ENCODE measurements at places on chromosomes 13 and 19. TPM values are rescaled to one million over a fixed set of nuclear protein-coding genes. Genes with fewer than 3 reads are reported as not detected.

Gene IRGC
- total RNA-seq: not detected

Gene MIPEP
- 29.1 TPM for total RNA-seq

Gene GFY
- not detected for total RNA-seq

Gene KCNN1
- 0.19 TPM for total RNA-seq

Gene DGKH
- 28.8 TPM for total RNA-seq

Gene TEX30
- 9.9 TPM for total RNA-seq

Gene ZFP30
- 15.5 TPM for total RNA-seq

Gene HRC
- total RNA-seq: 7.0 TPM

Gene TMEM143
- 9.2 TPM for total RNA-seq

Gene BCAM
- 748 TPM for total RNA-seq

GRCh38 chr19:48543121-48543710 lies 8.8 kb upstream of the SULT2B1 start:
- no peaks in the 10 kb centered on the region for H3K4me1 ChIP-seq
- H3K4me3 ChIP-seq: no peak overlapping the region
- no peaks in the 10 kb centered on the region for H3K36me3 ChIP-seq
- DNase-seq: peak; percentile 69

DNA sequence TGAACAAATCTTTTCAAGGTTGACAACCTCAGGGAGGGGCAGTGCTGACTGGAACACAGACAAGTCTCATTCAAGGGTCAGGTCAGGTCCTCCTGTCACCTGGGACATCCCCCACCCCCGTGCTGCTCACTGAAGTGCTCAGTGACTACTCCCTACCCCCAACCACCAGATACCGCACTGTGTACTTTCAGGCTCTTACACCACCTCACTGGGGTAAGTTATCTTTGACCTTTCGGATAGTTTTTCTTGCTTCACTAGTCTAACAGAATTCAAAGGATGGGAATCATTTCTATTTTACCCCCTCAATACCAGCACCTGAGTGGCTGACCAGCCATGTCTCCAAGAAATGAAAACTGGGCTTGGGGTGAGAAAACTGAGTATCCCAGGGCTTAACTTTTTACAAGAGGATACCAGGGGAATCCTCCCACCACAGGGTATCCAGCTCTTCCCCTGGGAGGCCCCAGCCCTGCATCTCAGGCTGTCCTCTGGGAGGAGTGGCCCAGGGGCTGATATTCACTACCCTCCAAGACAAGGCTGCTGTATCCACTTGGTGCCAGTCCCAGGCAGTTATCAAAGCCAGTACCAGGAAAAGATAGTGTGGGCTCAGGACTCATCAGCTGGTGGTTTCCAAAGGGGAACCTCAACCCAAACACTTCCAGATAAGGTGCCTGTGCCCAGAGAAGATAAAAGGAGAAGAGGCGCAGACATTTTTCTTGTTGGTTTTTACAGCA lies 2.1 kb downstream of the ZNF563 start:
- no peaks in the 10 kb centered on the region for H3K27me3 ChIP-seq
- no peaks in the 10 kb centered on the region for H3K36me3 ChIP-seq
- peaks cover 14% of the 10 kb centered on the region for H3K4me1 ChIP-seq
- DNase-seq: peak; percentile 37
- H3K27ac ChIP-seq: peak overlapping the region; percentile 78
- no peak overlapping the region for H3K4me3 ChIP-seq

- no peaks in the 10 kb centered on the region for H3K4me1 ChIP-seq
- no peaks in the 10 kb centered on the region for H3K27me3 ChIP-seq
- peak overlapping the region; percentile 82 for H3K27ac ChIP-seq
- H3K36me3 ChIP-seq: peaks cover 7% of the 10 kb centered on the region
- H3K4me3 ChIP-seq: peak overlapping the region; percentile 41
- peak; percentile 54 for DNase-seq
These were observed 51.9 kb downstream of the DNM2 start for GRCh38 chr19:10769533-10770491.

DNA sequence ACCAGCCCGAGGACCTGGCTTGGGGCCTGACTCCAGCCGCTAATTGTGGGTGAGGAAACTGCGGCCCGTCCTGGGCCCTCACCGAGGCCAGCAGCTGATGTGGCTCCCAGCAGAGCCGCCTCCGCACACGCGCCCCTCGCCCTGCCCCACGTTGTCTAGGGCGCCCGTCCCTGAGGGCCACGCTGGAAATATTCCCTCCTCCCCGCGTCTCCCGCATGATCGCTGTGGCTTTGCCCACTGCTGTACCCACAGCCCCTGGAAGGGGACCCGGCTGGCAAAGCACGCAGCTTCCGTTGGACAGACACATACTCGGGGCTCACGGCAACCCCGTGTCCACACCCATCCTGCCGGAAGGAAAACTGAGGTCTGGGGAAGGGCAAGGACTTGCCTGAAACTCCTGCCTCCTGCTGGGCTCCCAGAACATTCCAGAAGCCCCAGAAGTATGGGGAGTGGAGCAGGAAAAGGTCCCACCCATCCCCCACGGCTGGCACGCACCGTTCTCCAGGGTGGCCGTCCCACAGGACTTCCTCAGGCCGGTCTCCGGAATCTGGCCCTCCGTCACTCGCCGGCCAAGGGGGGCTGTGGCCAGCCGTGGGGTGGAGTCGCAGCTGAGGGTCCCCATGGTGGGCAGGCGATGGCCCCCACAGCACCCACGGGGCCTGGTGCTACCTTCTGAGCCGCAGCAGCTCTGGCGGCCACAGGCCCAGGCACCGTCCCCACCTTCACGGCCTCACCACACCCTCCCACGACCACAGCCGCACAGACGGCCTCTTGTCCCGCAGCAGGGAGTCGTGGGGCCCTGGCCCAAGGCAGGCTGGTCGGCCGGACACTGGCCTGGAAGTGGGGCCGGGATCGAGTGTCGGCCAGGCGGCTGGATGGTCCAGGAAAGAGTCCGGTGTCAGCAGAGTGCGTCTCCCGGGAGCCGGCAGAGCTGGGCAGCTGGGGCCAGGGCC lies 13.6 kb upstream of the SHC2 start:
- peak overlapping the region; percentile 69 for H3K27ac ChIP-seq
- no peak for DNase-seq
- no peak overlapping the region for H3K4me3 ChIP-seq
- H3K36me3 ChIP-seq: no peaks in the 10 kb centered on the region
- H3K4me1 ChIP-seq: no peaks in the 10 kb centered on the region
- H3K27me3 ChIP-seq: no peaks in the 10 kb centered on the region

DNA sequence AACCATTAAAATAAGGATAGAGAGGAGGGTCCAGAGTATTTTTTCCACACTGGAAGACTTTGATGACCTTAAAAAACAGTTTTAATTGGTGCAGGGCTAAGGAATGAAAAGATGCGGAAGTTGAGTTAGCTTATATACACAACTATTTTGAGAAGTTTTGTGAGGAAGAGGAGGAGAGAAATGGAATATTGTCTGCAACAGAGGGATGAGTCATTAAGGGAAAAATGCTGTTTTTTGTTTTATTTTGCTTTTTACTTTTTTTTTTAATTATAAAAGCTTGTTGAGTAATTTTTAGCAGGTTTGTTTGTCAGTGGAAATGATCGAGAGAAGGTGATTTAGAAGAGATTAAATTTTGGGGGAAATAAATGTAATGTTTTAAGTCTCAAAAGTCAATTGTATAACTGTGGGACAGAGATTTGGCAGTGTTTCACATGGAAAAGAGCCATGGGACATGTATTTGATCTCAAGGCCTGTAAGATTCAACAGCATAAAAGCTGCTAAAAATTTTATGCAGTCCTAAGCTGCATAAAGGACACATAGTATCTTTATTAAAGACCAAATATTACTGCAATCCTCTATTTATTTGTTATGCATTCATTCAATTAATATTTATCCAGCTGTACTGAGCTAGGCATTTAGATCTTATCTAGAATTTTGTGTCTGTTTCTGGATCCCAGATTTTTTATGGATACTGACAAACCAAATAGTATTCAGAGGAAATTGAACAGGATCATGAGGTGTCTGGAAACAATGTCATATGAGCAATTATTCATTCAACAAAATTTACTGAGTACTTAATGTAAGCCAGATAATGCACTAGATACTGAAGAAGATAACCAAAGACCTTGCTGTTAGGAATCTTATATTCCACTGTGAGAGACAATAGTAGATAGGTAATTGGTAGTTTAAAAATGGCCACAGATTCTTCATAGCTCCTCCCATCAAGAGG lies 72.7 kb downstream of the DNAJC15 start:
- H3K4me3 ChIP-seq: no peak overlapping the region
- H3K27me3 ChIP-seq: no peaks in the 10 kb centered on the region
- H3K27ac ChIP-seq: no peak overlapping the region
- no peak for DNase-seq
- peaks cover 5% of the 10 kb centered on the region for H3K4me1 ChIP-seq

GRCh38 chr13:29474991-29475390 lies 120.5 kb downstream of the SLC7A1 start:
- H3K27me3 ChIP-seq: no peaks in the 10 kb centered on the region
- H3K4me3 ChIP-seq: no peak overlapping the region
- no peak for DNase-seq
- no peak overlapping the region for H3K27ac ChIP-seq

DNA sequence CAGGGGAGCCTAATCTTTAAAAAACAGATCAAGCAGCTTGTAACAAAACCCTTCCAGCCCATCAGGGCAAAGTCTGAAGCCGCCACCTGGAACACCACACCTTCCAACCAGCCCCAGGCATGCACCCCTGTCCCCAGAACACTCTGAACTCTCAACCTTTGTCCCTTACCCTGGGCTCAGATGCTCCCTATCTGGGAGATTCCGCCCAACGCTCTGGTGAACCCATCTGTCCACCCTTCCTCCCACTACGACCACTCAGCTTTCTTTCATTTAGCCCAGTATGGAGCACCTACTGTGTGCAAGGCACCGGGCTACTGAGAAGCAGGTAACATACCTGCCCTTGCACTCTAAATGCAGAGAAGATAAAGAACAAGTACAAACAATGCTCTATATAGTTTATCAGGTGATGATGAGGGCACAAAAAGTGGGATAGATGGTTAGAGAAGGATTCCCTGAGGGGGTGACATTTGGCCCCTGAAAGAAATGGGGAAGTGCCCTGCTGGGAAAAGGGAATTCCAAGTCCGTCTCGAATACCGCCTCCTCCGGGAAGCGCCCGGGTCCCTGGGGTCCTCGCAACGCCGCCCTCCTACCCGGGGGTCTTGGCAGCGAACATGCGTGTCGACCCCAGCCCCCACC lies 629 bp downstream of the PEPD start:
- no peaks in the 10 kb centered on the region for H3K27me3 ChIP-seq
- DNase-seq: no peak
- no peaks in the 10 kb centered on the region for H3K4me1 ChIP-seq
- H3K4me3 ChIP-seq: peak overlapping the region; percentile 58

DNA sequence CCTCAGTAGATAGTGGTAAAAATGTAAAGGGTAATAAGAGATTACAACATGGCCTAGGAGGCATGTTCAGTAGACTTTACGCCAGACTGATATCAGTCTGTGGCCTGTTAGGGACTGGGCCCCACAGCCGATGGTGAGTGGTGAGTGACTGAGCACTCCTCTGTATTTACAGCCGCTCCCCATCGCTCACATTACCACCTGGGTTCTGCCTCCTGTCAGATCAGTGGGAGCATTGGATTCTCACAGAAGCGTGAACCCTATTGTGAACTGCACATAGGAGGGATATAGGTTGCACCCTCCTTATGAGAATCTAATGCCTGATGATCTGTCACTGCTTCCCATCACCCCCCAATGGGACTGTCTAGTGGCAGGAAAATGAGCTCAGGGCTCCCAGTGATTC lies 17.9 kb downstream of the NLRP11 start:
- H3K4me1 ChIP-seq: peaks cover 8% of the 10 kb centered on the region
- H3K27ac ChIP-seq: no peak overlapping the region
- H3K4me3 ChIP-seq: no peak overlapping the region
- H3K36me3 ChIP-seq: no peaks in the 10 kb centered on the region

GRCh38 chr19:42942187-42942789 lies 5.3 kb upstream of the PSG7 start:
- no peaks in the 10 kb centered on the region for H3K4me1 ChIP-seq
- no peak overlapping the region for H3K4me3 ChIP-seq
- DNase-seq: no peak
- H3K27me3 ChIP-seq: no peaks in the 10 kb centered on the region
- no peak overlapping the region for H3K27ac ChIP-seq
- no peaks in the 10 kb centered on the region for H3K36me3 ChIP-seq

DNA sequence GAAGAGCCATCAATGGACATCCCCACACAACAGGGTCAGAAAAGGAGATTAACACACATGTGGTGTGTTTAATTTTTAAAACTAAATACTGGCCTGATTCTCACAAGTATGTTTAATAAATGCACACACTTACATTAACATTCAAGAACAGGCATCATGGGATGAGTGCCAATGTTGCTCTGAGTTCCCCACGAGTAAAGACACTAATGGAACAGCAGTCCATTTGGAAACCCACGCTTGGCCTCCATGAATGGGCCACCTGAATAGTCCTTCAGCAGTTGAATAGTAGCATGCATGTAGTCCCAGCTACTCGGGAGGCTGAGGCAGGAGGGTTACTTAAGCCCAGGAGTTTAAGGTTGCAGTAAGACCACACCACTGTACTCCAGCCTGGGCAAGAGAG lies 195.2 kb upstream of the IPO5 start:
- no peak overlapping the region for H3K27ac ChIP-seq
- H3K4me3 ChIP-seq: no peak overlapping the region
- H3K27me3 ChIP-seq: no peaks in the 10 kb centered on the region

DNA sequence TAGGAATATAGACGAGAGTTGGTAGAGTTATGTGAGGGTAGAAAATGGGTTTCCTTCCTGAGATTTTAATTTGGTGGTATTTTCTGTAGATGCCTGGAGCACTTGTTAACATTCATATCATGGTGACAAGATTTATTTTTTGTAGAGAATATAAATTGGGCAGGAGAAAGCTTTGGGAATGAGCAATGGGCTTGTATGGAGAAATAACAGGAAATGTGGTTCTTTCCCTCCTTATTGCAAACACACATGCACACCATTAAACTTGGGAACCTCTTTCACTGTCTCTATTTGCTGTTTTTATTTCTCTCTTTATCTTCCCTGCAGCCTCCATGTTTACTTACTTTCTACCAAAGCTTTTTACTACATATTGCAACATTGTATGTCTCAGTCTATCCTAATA lies 1653.6 kb downstream of the OLFM4 start:
- H3K4me3 ChIP-seq: no peak overlapping the region
- H3K27me3 ChIP-seq: no peaks in the 10 kb centered on the region
- H3K36me3 ChIP-seq: no peaks in the 10 kb centered on the region
- DNase-seq: no peak

- DNase-seq: no peak
- no peak overlapping the region for H3K27ac ChIP-seq
- no peaks in the 10 kb centered on the region for H3K4me1 ChIP-seq
- no peak overlapping the region for H3K4me3 ChIP-seq
- H3K36me3 ChIP-seq: no peaks in the 10 kb centered on the region
- H3K27me3 ChIP-seq: no peaks in the 10 kb centered on the region
These were observed 42.7 kb downstream of the INSR start for GRCh38 chr19:7251494-7251893.

DNA sequence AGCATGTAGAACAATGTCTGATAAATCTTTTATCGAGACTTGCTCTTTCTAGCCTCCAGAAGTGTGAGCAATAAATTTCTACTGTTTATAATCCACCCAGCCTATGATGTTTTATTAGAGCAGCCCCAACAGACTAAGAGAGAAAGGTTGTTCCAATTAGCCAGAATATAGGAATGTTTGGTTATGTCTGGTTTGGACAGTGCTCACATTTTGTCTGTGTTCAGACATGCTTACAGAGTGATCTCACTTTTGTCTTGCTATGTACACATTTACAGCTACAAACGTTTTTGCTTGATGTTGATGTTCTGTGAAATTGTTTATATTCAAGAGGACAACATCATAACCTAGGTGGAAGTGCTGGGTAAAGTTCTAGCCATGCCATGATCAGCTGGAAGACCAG lies 18.0 kb upstream of the EVI5L start:
- H3K4me3 ChIP-seq: no peak overlapping the region
- no peaks in the 10 kb centered on the region for H3K36me3 ChIP-seq
- no peaks in the 10 kb centered on the region for H3K4me1 ChIP-seq
- H3K27me3 ChIP-seq: no peaks in the 10 kb centered on the region
- DNase-seq: no peak
- no peak overlapping the region for H3K27ac ChIP-seq

All from kidney (tissue), 22 donors.